ENCODE measurements at places on chromosomes 7 and 10. TPM values are rescaled to one million over a fixed set of nuclear protein-coding genes. Genes with fewer than 3 reads are reported as not detected.

The STRIP2 gene
- total RNA-seq: 2.2 TPM

The OR9A4 gene
- total RNA-seq: not detected

The EPO gene
- total RNA-seq: not detected

The AGMO gene
- not detected for total RNA-seq

The CYP2C19 gene
- not detected for total RNA-seq

The NME8 gene
- not detected for total RNA-seq

The PTPN20 gene
- 0.22 TPM for total RNA-seq

The CYP17A1 gene
- not detected for total RNA-seq

The LRRC18 gene
- total RNA-seq: not detected

The TAS2R41 gene
- total RNA-seq: not detected

The ENTPD1 gene
- not detected for total RNA-seq

The ZCCHC24 gene
- total RNA-seq: 30.3 TPM

The ATOH7 gene
- total RNA-seq: not detected

The VWA2 gene
- not detected for total RNA-seq

The IQUB gene
- total RNA-seq: not detected

All from GM23248 (cell line).